GM10248 (cell line): ENCODE measurements at places on chromosomes 16 and 17.

- no peak for DNase-seq
Measured at GRCh38 chr17:7959503-7960253, 27.7 kb downstream of the CNTROB start.

DNA sequence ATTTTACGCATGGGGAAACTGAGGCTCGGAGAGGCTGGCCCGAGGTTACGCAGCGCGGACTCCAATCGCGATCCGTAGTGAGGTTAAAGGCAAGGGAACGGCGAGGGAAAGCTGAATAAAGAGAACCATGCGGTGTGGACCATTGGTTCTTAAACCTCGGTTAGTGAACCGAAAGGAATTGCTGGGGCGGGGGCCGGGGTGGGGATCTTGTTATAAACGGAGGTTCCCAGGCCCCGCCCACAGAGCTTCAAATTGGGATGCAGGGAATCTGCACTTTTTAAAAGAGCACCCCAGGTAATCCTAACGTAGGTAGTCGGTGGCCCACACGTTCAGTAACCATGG, 524 bp downstream of the IQCK start:
- no peak for DNase-seq

DNA sequence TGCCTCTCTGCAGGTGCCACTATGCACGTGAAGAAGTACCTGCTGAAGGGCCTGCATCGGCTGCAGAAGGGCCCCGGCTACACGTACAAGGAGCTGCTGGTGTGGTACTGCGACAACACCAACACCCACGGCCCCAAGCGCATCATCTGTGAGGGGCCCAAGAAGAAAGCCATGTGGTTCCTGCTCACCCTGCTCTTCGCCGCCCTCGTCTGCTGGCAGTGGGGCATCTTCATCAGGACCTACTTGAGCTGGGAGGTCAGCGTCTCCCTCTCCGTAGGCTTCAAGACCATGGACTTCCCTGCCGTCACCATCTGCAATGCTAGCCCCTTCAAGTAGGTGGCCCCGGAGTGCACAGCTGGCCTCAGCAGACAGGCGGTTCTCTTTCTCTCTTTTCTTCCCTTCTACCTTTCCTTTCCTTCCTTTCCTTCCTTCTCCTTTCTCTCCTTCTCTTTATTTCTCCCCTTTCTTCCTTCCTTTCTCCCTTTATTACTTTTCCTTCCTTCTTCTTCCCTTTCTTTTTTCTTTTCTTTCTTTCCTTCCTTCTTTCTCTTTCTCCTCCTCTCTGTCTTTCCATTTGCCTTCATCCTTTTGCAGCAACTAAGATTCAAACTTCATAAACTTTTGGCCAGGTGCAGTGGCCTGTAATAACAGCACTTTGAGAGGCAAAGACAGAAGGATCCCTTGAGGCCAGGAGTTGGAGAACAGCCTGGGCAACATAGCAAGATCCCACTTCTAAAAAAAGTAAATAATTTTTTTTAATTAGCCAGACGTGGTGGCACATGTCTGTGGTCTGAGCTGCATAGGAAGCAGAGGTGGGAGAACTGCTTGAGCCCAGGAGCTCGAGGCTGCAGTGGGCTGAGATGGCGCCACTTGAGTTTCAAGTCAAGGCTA, 46.7 kb downstream of the SCNN1B start:
- no peak for DNase-seq

DNA sequence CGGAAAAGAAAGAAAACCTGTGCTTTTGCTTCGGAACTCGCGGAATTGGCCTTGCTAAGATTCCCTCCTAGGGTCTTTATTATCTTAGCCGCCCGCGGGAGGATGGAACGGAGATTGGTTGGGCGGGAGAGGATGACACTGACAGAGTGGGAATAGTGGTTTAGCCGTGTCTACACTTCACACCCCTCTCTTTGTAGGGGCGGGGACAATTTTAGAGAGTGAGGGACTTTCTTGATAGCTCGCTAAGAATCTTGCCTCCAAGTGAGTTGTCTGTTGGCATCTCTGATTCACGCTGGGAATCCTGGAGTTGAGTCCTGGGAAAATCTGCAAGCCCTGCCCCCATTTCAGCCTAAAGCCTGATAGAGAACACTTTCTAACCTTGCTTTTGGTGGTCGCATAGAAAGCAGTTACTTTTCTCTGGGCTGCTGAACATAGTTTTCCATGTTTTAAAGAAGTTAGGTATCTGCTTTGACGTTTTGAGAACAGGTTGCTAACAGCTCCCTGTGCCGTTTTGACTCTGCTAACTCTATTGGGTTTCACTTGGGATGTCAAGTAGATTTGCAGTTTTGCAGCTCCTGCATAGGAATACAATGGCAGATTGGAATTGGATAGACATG, 697 bp downstream of the NOL11 start:
- DNase-seq, result peak; percentile 46

DNA sequence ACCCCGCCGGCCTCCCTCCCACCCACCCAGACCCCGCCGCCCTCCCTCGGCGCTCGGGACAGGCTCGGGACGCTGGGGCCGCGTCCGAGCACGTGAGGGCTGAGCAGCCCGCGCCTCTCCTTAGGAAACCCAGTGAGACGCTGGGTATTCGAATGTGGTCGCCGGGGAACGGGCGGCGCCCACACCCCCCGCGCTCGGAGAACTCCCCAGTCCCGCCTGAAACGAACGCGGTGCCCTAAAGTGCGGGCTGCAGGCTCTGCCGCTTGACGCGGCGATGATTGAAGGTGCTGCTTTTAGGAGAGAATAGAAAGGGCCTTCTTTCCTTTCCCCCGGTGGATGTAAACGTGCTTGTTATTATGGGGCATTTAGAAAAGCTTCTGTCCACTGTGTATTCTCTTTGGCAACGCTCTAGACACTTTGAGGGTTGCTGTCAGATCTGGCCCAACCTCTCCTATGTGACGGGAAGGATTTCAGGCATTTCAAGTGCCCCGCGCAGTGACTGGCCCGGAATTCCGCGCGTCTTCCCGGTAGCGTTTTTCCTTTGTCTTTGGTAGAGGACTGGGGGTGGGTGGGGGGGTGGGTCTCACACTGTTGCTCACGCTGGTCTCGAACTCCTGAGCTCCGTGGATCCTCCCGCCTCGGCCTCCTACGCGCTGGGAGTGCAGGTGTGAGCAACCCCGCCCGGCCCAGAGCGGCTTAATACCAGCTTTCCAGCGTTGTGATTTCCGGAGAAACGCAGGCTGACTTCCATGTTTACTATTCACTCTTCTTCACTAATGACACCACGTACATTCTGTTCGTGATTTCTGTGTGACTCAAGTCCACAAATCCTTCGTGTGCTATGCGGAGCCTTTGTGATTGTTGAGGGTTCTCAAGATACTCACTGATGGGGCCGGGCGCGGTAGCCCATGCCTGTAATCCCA, 21.8 kb upstream of the FOXK2 start:
- peak; percentile 42 for DNase-seq
